ENCODE measurements at places on chromosomes 6 and 20.

GRCh38 chr20:63379296-63379695 is 18.1 kb upstream of the CHRNA4 start:
- DNase-seq: no peak

DNA sequence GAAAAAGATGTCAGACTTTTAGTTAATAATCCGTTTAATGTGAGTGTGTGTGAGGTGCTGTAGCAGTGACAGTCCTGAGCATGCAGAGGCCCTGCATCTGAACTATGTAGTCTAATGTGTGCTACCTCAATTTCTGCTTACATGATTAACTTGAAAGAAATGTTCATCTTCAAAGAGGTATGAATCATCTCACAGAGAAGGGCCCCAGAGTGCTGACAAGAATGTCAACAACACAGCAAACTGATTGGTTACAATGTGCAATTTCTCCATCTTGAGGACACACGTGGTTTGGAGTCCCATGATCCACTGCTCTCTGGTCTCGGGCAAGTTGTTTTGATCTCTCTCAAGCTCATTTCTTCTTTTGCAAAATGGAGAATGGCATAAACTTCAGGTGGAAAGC is 61.7 kb upstream of the EMILIN3 start:
- DNase-seq: no peak

GRCh38 chr6:144753023-144753705 is 468.0 kb downstream of the UTRN start:
- DNase-seq: no peak

DNA sequence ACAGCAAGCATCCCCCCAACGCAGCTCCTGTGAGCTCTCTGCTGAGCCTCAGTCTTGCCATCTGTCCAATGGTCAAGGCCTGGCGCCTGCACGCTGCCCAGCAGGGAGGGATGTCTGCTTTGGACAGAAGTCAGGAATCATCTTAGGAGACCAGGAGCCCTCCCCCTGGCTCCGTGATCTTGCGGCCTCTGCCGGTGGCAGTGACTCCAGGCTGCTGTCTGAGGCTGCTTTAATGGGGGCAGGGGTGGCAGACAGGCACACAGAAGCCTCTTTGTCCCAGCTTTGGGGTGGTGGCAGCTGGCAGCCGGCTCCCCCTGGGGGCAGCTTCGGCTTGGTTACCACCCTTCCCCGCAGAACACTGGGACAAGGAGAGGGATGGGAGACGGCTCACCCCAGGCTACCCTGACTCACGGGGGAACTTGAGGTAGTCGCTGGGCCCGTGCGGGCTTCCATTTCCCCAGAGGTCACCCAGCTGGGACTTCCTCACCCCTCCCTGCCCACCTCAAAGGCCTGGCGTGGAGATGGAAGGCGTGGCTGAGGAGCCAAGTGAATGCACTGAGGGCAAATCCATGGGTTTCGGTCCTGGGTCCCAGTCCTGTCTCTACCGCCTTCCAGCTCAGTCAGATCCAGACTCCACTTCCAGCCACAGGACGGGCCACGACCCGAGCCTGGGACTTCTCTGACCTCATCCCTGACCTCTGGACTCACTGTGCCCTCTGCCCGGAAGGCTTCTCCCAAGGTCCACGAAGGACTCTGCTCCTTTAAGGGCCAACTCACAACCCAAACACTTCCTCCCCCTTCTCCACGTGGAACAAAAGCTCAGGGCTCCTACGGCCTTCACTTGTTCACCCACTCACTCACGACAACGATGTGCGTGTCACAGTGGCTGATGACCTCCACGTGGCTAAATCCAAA is 14.8 kb downstream of the PEDS1 start:
- no peak for DNase-seq

- no peak for DNase-seq
These were observed 18.1 kb downstream of the TUBB2B start for GRCh38 chr6:3209114-3210023.

GRCh38 chr6:143575901-143576426 is 64.4 kb upstream of the FUCA2 start:
- DNase-seq: no peak

DNA sequence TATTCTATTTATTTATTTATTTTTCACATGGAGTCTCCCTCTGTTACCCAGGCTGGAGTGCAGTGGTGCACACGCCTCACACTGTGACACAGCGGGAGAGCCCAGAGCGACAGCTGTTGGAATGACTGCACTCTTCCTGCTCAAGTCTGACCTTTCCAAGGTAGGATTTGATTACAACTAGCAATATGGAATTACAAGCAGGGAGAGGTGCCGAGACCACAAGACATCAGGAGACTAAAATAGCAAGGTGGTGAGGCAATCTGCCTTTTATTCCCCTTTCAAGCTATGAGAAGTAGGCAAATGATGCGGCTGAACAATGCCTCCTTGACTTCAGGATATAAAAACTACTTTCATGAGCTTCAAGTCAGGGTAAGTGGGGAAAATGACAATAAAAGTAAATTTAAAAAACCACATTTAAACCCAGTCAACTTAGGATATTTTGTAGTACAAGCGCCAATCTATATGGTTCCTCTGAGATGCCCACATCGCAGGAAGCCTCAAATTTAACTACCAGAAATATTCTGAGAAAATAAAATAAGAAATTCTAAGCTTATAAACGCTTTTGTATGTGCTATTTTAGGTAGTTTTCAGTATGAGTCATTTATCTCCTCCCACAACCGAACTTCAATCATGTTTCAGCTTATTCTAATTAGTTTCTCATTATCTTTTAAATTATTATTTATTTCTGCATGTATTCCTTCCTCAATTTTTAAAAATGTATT is 146.9 kb upstream of the SGK1 start:
- DNase-seq: no peak

DNA sequence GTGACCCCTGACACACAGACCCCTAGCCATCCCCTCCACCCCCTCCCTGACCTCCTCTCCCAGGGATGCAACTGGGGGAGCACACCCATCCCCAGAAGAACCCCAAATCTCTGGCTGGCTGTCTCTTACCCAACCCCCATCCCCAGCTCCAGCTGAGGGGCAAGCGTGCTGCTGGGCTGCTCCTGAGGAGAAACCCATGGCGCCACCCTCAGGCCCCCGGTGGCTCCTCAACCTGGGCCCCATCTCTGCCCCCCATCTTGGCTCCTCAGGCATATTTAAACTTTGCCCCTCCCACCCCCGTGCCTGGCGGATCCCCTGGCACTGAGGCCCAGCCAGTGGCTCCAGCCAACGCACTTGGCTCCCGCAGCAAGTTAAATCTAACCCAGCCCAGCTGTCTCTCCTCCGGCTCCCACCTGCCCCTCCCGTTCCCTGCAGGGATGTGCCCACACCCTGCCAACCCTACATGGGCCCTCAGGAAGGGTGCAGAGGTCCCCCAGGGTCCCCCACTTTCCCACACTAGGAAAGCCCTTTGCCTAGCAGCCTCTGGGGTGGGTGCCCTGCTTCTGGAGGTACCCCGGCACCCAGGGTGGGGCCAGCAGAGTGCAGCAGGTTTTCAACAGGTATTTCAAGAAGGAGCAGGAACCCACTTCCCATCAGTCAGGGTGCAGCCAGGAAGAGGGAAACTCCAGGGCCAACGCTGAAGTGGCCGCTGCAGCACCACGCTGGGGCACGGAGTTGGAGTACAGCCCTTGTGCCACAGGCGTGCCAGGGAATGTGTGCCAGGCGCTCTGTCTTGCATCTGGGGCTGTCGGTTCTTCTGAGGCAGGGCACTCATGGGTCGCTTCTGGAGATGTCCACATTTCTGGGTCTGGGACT is 5.3 kb upstream of the OSBPL2 start:
- DNase-seq: no peak

DNA sequence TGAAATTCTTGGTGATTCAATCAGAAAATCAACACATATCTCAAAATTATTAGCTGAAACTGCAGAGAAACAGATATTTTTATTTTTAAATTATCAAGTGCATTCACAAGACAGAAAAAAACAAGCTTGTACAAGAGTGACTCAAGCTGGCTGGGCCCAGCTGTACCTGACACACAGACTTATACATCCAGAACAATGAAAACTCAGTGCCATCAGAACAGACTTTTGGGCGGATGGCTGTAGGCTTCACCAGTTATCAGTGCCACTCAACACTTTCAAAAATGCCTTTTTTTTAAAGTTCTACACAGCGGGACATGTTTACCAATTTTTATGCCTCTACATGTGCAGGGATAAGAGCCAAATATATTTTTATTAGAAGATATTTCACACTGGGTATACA is 102.8 kb downstream of the MYB start:
- no peak for DNase-seq

DNA sequence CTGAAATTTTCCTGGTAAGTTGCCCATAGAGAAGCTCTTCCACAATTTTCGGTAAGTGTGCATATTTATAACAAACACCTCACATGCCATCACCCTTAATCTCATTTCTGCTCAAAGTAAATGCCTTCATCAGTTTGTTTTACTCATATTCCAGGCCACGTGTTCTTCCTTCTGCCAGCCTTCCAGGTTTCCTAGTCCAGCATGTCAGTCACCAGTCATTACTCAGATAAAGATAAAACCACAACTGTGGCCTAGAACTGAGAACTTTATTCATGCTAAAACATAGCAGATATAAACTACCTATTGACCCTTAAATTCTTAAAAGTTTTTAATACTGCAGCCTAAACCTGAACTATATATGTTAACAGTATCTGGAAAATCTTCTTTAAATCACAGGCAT is 149.5 kb upstream of the SLC22A16 start:
- no peak for DNase-seq

DNA sequence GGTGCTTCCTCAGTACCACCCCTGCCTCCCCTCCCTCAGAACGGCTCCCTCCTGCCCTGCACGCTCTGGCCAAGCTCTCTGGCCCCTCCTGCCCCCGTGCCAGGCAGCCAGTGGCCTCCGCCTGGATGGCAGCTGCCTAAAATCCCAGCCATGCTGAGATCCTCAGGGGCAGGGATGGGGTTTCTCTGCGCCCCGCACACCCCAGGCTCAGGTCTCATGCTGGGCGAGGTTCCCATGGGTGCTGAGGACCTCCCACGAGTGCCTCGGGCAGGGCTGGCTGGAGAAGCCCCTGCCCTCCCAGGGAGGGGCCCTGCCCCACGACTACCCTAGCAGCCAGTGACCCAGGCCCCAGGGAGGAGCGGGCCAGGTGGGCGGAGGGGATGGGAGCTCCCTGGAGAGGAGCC is 2.7 kb downstream of the PTK6 start:
- DNase-seq: no peak

DNA sequence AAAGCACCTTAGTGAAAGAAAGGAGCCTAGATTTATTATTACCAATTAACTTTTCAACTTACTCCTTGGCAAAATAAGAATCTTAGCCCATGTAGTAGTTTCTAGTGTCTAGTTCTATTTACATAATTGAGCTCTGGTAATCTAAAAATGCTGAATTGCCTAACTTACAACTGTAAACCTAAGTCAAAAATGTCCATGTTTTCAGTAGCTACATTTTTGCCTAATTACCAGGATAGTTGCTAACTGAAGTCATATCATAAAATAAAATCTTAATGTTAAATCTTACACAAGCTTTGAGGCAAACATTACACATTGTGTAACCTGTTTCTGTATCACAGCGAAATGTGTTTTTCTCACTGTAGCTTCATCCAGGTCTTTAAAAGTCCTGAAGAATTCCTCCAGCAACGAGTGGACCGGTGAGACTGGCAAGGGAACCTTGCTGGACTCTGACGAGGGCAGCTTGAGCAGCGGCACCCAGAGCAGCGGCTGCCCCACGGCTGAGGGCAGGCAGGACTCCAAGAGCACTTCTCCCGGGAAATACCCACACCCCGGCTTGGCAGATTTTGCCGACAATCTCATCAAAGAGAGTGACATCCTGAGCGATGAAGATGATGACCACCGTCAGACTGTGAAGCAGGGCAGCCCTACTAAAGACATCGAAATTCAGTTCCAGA is 7.6 kb upstream of the CLDN20 start:
- no peak for DNase-seq

- DNase-seq: no peak
These were observed 101.8 kb upstream of the SYNCRIP start for GRCh38 chr6:85744433-85744970.

DNA sequence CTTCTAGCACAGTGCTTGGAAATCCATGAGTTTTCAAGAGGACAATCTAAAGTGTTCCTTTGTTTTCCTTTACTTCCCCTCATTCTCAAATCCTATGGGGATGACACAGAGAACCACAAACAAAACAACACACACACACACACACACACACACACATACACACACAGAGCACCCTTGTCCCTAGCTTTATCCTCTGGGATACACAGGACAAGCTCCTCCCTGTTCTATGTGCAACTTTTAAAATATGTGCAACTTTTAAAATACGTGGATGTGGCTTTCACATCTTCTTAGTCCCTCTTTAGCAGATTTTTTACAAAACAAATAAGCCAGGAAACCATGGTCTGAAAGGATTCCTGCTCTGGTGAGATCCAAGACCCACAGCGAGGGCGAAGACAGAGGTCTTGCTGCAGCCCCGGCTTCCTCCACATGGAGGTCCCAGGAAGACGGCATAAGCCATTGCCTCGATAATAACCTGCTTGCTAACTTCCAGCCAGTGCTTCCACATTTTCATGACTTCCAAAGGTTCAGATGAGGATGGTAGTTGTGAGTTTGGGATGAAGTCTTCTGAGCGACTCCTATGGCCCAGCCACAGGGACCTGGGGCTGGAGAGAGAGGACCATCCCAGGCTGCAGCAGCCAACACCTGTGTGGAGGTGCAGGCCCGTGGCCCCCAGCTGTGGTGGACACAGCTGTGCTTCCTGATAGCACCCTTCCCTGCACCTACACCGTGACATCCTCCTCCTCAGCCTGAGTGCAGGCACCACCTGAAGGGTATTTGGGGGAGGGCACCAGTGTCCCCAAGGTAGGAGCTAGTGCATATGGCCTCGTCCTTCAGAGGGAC is 62.8 kb upstream of the CD93 start:
- no peak for DNase-seq

DNA sequence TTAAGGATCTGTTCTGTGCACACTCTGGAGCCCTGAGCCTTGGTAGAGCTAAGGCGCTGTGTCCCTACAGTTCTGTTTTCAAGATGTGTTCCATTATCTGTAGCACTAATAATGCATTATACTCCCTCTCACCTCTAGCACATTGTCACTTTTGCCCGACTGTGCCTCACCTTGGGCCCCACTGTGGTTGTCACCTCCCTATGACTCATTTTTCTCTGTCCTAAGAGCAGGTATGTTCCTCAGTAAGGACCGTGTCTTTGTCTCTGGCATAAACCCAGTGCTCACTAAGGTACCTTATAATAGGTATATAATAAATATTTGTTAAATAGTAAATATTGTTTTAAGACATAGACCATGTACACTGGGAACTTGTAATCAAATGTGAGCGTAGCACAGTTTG is 942.5 kb upstream of the CITED2 start:
- DNase-seq: no peak

GRCh38 chr6:7000825-7001777 is 106.7 kb upstream of the RREB1 start:
- no peak for DNase-seq

DNA sequence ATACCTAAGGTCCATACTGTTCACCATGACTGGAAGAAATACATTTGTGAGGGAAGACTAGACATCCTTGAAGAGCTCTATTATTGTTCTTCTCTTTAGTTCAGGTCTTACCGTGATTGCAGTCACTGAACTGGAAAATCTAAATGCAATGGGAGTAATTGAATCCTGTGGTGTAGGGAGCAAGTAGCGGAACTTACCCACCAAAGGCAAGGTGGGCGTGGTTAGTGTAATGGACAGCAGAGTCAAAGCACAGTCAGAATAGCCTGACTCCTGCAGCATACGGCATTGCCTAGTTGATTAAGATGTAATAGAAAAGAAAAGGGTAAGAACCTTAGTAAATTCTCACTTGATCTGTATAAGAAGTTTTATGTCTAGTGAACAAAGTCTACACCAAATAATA is 679.7 kb upstream of the EPHA7 start:
- no peak for DNase-seq

All from ascending aorta (tissue), 2 donors.